ENCODE measurements at places on chromosomes 3 and 15.
A peak's percentile ranks its signal among the peaks of the same experiment; 100 is the strongest.

DNA sequence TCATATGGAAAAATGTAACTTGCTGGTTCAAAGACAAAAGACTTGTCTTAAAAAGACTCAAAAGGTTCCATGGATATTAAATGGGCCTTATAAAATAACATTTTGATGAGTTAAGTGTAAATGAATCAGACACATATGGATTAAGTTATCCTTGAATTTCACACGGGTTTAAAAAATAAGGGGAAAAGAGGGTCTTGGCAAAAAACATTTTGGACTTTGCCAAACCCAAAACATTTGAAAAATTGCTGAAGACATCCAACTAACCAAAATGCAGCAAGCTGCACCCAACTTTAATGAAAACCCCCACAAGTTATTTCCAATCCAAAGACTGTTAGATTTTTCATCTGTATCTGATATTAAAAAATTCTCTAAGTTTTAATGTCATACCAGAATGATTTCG, 200.7 kb downstream of the MEIS2 start:
- no peak for DNase-seq

GRCh38 chr3:147421184-147421912, 12.2 kb downstream of the ZIC1 start:
- DNase-seq, result peak; percentile 92

- DNase-seq, result peak; percentile 28
Measured at GRCh38 chr3:107846279-107846852, 244.5 kb downstream of the CD47 start.

DNA sequence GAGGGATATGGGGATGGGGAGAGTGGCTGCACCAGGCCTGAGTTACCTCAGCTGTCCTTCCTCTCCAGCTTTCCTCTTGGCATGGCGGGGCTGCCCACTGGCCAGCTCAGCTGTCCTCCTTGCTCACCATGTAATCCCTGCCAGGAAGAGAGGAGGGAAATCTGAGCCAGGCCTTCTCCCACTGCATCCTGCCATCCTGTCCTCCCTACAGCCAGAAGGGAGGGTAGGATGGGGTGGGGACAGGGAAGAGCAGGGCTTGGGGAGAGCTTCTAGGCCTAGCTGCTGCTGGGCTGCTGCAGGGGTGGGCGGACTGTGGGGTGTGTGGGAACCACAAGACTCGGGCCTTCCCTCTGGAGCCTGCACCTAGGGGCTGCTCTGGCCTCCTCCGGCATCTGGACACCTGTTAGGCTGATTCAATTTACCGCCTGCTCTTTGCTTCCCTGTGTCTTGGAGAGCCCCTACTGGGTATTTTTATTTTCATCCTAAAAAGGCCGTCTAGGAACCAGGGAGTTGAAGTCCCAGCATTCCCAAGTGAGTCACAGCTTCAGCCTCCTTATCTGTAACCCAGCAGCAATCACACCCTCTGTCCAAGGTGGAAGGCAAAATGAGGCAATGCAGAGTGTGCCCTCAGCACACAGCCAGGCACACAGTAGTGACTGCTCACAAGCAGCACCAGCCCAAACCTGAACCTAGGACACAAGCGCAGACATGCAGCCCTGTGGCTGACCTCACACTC, 13.1 kb upstream of the KY start:
- peak; percentile 93 for DNase-seq

- DNase-seq, result peak; percentile 11
Measured at GRCh38 chr15:83926116-83926515, 272.2 kb downstream of the ADAMTSL3 start.

GRCh38 chr15:51193526-51193925, 98.8 kb upstream of the TNFAIP8L3 start:
- DNase-seq, result no peak

DNA sequence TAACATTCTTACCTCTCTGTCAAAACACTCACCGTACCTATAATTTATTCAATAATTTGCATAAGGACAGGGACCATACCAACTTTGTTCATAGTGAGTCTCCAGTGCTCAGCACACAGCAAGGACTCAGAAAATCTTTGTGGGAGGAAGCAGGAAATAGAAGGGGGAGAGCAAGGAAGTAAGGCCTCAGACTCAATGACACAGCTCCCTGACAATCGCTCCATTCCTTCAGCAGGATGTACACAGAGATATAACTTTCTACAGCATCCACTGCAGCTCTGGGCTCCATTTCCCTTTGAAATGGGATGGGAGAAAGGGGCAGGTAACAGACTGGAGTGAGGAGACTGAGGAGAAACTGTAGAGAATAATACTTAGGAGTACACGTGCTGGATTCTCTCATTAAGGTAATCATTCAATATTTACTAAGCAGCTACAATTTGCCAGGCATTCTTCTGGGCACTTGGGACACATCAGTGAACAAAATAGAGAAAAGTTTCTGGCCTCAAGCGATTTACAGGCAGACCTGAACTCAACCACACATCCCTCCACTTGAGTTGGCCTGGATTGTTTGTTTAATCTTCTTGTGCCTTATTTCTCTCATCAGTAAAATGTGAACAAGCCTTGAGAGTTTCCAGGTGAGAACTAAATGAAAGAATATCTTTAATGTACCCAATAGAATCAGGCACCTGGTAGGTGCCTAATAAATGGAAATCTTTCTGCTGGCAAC, 330.3 kb upstream of the THBS1 start:
- DNase-seq, result no peak

All from MG63 (cell line).